ENCODE measurements at places on chromosomes 6 and 20.

GRCh38 chr20:53020834-53021233 is 48.7 kb downstream of the TSHZ2 start:
- no peak for DNase-seq

DNA sequence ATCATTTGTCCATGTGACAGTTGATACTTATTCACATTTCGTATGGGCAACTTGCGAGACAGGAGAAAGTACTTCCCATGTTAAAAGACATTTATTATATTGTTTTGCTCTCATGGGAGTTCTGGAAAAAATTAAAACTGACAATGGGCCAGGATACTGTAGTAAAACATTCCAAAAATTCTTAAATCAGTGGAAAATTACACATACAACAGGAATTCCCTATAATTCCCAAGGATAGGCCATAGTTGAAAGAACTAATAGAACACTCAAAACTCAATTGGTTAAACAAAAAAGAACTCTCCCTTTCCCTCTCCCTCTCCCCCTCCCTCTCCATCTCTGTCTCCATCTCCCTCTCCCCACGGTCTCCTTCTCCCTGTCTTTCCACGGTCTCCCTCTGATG is 19.4 kb upstream of the EIF2S2 start:
- DNase-seq, result no peak

- DNase-seq, result no peak
Observed at GRCh38 chr20:2911200-2911599, 37.9 kb downstream of the PTPRA start.

- DNase-seq, result no peak
Observed at GRCh38 chr20:21064924-21065323, 41.2 kb downstream of the LINC00237 start.

DNA sequence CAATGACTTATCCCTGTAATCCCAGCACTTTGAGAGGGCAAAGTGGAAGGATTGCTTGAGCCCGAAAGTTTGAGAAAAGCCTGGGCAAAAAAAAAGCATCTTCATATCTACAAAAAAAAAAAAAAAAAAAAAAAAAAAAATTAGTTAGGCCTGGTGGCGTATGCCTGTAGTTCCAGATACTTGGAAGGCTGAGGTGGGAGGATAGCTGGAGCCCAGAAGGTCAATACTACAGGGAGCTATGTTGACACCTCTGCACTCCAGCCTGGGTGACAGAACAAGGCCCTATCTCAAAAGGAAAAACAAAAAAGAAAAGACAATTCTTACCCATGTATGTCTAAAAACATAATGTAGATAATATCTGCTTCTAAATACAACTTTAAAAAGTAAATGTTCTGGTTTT is 27.2 kb downstream of the CRISP1 start:
- DNase-seq, result no peak

All from amniotic stem cell (primary cell).